Stimulated activated CD4-positive, alpha-beta T cell treated with anti-CD3 and anti-CD28 coated beads, Interleukin-1b, Interleukin-23, amount 100 ng/mL, for 1 hour (primary cell): ENCODE measurements at places on chromosomes 4 and X.

- no peak for DNase-seq
These were observed 72.4 kb upstream of the ZCCHC13 start for GRCh38 chrX:74231625-74232024.

- no peak for DNase-seq
These were observed 5.3 kb upstream of the KIAA1210 start for GRCh38 chrX:119132961-119133360.

DNA sequence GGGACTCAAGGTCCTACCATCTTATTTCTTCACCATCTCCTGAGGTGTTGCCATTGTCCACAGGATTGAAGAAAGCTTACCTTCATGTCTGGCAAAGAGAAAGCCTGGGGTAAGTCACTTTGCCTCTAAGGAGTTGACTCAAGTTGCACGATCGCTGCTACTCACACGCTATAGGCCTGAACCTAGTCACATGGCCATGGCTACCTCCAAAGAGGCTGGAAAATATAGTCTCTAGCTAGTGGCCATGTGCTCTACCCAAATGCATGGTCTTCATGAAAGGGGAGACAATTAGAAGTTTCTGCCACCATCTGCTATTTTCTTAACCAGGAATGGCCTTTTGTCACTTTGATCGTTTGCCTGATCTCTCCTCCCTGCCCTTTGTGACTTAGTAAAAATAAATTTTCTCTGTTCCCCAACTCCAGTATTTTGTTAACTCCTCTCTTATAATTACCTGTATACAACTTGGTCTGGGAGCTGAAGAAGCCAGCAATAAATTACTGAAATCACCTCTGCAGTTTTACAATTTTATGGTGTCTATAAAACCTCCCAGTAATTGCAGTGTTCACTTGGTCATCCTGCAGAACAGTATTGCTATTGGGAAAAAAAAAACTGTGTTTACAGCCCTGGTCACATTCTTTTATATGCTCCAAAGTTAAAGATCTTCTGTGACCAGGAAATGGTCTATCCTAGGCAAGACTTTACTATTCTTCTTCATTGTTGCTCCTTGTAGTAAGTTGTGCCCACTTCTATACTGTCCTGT lies 126.7 kb upstream of the TSPAN5 start:
- no peak for DNase-seq

- DNase-seq = no peak
These were observed 13.1 kb downstream of the ARX start for GRCh38 chrX:25002661-25003020.

DNA sequence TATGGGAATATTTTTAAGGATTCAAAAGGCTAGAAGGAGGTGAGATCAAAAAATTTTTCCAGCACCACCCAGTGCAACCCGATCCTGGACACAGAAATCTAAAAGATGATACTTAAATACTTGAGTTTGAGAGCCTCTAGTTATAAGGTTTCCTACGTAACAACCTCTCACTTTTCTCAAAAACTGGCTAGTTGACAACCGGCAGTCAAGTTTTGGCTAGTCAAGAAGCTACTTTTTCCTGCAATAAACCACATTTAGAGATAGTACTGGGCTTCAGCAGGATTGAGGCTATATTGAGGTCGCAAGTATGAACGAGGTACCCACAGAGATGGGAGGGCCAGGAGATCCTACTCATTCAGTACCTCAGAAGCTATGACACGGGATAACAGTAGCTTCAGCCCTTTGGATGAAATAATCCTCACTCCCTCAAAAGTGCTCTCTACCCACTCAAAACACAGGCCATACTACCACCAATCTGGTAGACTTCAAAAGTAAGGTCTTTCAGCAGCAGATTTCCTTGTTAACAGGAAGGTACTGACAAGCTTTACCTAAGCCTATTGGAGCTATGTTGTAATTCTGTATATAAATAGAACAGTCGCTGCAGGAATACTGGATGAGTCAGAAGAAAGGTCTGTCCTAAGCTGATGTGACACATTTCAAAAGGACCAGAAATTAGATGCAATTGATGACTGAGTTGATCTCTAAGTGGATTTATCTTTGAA lies 1.5 kb upstream of the TSPAN5 start:
- DNase-seq = no peak

- no peak for DNase-seq
These were observed at the start of gene NHS for GRCh38 chrX:17374619-17375366. Gene NHS, plus strand, starts transcription at chrX:17375200. Its CDS starts 558 bp downstream, at chrX:17375758.

GRCh38 chr4:121822796-121823504 lies 733 bp downstream of the CCNA2 start:
- DNase-seq = no peak

DNA sequence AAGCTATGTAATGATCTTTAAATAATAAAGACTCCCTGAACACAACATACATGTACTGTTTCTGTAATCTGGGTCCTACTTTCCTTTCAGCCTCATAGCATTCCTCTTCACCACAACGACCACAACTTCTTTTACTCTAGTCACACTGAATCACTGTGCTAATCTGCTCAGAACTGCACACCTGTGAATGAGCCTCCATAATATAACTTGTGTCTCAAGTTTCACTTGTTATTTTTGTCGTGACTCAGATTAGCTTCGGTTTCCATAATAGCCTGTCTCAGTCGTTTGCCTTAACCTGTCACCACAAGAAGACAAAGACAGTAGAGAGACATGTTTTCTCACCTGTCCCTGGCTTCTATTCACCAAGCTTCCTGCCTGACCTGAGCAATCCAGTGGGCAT lies 61.8 kb downstream of the MAGED1 start:
- no peak for DNase-seq

- no peak for DNase-seq
These were observed 53.1 kb downstream of the RAB28 start for GRCh38 chr4:13430834-13431568.

- no peak for DNase-seq
These were observed 58.5 kb downstream of the ANTXR2 start for GRCh38 chr4:80014531-80014930.

- DNase-seq = no peak
These were observed 905.1 kb upstream of the SLIT2 start for GRCh38 chr4:19346636-19347035.

- no peak for DNase-seq
These were observed 20.7 kb upstream of the PROM1 start for GRCh38 chr4:16104520-16104919.

- DNase-seq = no peak
These were observed 41.8 kb downstream of the AASDH start for GRCh38 chr4:56345458-56345857.

DNA sequence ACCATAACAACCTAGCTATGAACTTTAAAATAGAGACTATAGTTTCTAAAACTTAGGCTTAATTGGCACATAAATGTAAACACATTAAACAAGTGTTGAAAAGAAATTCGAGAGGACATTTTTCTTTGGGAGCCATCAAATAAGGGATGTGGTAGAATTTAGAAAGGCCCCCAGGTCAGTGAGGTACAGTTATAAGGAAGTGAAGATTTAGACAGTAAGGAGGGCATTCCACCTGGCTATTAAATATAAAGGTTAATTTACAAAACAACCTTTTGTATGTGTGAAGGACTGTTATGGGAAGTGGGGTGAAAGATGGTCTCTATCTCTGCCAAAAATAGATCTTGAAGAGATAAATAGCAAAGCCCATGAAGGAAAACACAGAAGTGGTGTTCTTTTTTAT lies 83.9 kb downstream of the AFF1 start:
- DNase-seq = no peak

- DNase-seq = no peak
These were observed 32.8 kb downstream of the ENOPH1 start for GRCh38 chr4:82463221-82463620.

DNA sequence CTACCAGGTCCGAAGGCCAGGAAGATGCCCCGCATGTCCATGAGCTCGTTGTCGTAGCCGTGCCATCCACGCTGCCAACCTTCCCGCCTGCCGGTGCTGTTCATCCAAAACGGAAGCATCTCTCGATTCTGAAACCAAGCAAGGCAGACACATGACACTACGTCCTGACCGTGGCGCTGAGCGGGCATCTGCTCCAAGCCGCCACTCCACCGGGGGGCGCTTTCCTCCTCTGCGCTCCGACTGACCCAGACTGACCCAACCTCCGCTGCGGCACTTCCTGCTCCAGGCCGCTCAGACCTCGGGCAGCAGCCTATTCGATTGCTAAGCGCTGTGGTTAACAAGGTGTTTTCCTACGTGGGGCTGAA lies 120.5 kb downstream of the ENPP6 start:
- no peak for DNase-seq

GRCh38 chr4:30832639-30833038 lies 112.5 kb downstream of the PCDH7 start:
- DNase-seq = no peak

DNA sequence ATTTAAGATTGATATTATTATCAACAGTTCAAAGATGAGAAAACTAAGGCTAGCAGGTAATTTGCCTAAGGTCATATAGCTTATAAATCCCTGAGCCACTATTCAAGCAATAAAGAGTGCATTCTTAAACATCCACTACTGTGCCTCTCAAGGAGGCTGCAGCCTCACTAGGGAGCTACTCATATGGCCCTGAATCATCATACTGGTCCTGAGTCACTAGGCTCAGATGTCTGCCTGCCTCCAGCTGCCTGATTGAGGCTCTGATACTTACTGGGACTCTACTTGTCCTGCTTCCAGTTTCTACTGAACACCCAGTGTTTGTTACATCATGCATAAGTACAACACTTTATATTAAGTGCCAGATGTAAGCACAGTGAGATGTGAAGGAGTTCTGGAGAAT lies 110.7 kb downstream of the AASDH start:
- no peak for DNase-seq

DNA sequence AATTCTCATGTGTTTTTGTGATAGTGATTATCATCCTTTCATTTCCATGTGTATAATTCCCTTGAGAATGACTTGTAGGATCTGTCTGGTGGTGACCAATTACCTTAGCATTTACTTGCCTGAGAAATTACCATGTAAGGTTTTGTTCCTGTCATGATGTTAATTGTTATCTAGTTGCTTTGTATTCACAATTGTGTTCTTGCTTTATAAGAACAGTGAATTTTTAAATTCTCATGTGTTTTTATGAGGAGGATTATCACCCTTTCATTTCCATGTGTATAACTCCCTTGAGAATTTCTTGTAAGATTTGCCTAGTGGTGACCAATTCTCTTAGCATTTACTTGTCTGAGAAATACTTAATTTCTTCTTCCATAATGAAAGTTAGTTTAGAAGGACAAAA lies 758.2 kb upstream of the NDST4 start:
- no peak for DNase-seq

- no peak for DNase-seq
These were observed 278.3 kb downstream of the INPP4B start for GRCh38 chr4:142567620-142568451.

DNA sequence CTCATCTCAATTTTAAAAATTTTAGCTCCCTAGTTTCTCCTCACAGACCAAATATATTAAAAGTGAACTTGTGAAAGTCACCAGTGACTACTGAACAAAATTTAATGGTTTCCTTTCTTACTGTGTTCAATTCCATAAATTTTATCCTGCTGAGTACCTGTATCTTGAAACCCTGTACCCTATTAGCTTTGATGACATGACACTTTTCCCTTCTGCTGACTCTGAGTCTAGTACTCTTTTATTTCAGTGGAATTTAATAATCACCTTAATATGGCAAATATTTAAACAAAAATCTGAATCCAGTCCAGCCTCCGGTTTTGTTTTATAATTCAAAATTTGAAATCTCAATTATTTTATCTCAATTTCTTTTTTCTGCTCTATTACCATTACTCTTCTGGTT lies 203.1 kb upstream of the NUDT6 start:
- no peak for DNase-seq

DNA sequence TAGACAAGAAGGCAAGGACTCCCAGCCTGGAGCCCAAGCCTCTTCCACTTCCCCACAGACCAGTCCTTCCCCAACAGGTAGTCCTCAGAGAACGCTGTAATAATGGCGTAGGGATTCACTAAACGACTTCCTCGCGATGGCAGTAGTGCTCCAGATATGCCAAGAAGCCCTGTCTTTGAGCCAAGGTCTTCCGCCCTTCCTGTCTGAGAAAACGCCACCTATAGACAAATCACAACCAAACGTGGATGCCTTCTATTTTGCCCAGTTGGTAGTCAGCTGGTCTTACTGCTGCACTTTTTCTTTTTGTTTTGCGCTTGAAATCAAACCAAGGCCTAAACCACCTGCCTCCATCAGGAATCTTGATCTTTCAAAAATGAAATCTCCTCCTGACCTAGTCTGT lies 203.3 kb downstream of the OR13H1 start:
- DNase-seq = no peak

- DNase-seq = no peak
These were observed 79.2 kb downstream of the PAPSS1 start for GRCh38 chr4:107640878-107641277.

DNA sequence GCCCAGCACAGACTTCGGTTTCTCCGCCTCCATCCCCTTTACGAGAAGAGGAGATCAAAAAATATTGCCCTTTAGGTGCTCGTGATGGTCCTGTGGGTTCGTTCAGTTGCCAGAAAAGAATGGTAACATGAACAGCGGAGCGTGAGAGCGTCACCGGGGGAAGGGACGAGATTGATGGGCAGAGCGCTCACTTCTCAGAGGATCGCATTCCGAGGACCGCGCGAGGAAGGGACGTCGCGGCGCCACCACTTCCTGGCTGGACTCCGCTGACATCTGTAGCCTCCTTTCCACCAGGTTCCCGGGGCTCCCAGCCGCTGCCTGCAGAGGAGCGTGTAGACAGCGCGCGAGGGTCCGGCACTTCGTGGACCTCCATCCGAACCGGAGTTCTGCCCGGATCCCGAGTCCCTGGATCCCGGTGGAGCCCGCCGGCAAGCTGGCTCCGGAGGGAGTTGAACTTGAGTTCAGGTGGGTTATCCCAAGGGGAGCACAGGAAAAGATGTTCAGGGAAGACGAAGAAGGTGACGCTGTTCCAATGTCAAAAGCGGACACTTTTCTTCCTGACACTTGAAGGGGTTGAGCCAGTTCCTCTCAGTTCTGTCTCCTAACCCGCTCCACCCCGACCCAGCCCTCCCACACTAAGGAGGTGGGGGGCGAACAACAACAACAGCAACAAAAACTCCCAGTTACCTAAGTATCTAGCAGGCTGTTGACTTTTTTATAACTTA lies 484 bp downstream of the GALNTL6 start:
- DNase-seq = no peak

DNA sequence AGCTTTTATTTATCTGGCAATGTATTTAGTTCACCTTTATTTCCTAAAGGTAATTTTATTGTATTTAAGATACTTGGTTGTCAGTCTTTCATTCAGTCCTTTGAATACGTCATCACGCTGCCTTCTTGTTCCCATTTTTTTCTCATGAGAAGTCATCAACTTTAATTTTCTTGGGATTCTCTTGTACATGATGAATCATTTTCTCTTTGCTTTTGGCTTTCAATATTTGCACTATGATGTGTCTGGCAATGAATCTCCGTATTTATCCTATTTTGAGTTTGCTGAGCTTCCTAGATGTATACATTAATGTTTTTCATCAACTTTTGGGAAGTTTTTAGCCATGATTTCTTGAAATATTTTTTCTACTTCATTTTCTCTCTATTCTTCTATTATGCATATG lies 28.4 kb downstream of the CLDN2 start:
- no peak for DNase-seq
